ENCODE measurements at places on chromosomes 4 and X. TPM values are rescaled to one million over a fixed set of nuclear protein-coding genes. Genes with fewer than 3 reads are reported as not detected.

Gene TRAPPC11
- 24.3 TPM for total RNA-seq

Gene FOXP3
- not detected for total RNA-seq

Gene MAGED4
- total RNA-seq: not detected

Gene NDST3
- not detected for total RNA-seq

DNA sequence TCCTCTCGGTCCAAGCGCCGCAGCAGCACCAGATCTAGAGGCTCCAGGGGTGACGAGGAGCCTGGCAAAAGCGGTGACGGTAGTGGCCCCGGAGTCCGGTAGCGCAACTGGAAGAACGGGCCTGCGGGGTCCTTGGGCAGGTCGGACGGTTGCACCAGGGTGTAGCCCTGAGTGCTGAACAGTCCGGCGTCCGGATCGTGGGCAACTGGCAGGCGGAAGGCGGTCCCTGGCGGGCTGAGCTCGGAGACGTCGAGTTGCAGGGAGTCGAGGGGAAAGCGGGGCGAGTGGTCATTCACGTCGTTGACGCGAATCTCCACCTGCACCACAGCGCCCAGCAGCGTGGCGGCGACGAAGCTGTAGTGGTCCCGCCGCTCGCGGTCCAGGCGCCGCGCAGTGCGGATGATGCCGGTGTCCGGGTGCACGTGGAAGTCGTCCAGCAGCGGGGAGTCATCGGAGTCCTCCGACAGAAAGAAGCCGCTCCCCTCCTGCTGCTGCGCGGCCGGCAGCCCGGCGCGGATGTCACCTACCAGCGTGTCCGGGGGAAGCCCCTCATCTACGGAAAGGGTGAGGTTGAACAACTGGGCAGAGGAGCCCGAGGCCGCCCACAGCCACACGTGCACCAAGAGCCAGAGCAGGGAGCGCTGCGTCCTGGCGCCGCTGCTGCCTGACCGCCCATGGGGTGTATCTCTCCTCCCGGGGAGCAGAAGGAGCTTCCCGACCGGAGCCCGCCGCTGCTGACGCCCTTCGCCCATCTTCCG is 837 bp downstream of the DCHS2 start:
- peak; percentile 41 for DNase-seq

GRCh38 chr4:114857831-114858230 is 255.6 kb downstream of the NDST4 start:
- DNase-seq: no peak

DNA sequence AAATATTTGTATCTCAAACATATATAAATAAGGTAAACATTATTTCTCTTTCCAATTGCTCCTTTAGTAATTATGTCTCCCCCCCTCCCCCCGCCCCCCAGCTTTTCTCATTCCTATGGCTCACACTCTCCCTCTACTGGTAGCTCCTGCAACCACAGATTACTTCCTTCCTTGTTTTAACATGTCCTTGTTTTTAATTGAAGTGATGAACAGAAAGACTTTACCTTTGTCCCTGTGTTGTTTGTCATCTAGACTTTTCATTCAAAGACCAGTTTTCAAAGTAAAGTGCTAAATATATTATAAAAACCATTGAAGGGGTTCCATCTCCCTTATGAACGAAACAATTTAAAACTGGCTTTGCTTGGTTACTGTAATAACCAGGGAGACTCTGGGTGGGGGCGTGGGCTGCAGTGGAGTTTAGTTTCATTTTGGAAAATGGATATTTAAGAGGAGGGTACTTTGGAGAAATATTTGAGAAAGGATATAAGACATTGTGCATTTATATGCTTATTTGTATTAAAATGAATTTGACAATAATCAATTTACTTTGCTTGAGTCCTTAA is 352.9 kb downstream of the RAPGEF2 start:
- DNase-seq: no peak

DNA sequence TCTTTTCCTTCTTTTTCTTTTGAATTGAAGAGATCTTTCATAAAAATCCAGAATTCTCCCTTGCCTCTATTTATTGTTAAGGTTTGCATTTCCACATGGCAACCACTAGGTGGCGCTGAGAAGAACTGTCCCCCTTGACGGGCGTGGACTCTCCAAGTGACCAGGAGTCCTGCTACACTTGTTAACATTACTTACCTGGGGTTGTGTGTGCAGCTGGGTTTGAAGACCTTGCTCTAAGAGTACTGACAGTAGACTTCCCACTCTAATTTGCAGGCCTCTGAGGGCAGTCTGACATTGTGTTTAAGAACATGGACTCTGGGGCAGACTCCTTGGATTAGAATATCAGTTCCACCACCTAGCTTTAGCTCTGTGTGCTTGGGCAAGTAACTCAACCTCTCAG is 52.8 kb downstream of the GPRIN3 start:
- no peak for DNase-seq
